GM03348 (cell line): ENCODE measurements at places on chromosomes 2 and 18.
A peak's percentile ranks its signal among the peaks of the same experiment; 100 is the strongest.

GRCh38 chr2:232563580-232563979, 13.1 kb downstream of the EIF4E2 start:
- DNase-seq = peak; percentile 32

- no peak for DNase-seq
Observed at GRCh38 chr2:64828261-64828660, 160.9 kb upstream of the SLC1A4 start.

- no peak for DNase-seq
Observed at GRCh38 chr2:168336786-168337388, 89.5 kb upstream of the STK39 start.

DNA sequence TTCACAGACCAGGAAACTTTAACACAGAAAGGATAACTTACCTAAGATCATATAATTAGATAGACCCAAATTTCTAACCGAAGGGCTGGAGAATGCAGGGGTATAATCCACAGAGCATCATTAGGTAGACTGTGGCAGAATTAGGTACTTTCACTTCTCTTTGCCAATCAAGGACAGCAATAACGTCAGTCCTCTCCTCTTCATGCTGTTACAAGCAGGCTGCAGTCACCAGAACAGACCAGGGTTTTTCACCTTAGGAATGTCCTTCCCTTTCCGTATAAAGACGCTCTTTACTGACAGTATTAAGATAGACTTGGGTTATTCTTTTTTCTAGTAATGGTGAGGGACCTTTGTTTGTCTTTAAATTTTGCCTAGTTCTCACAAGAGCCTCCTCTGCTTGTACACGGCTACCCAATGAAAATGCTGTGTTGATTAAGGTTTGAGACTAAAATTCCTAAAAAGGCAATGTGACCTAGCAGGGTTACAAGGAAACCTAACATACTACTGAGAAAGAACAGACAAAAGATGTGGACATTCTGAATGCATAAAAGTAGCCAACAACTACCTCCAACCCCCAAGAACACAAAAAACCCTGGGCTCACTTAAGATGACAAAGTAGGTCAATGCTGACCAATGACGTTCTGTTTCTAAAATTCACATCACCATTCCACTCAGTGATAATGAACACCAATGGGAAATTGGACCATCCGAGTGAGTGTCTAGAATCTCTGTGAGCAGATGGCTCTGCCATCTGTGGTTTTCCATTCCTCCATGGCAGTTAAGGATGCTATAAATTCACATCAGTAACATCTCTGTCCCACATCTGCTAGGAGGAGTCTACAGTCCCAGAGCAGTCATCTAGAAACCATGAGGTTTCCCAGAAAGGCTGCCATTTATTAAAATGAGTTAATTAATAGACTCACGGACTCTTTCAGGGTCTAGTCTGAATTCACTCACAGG, 2.1 kb downstream of the PDIA6 start:
- DNase-seq = peak; percentile 31

DNA sequence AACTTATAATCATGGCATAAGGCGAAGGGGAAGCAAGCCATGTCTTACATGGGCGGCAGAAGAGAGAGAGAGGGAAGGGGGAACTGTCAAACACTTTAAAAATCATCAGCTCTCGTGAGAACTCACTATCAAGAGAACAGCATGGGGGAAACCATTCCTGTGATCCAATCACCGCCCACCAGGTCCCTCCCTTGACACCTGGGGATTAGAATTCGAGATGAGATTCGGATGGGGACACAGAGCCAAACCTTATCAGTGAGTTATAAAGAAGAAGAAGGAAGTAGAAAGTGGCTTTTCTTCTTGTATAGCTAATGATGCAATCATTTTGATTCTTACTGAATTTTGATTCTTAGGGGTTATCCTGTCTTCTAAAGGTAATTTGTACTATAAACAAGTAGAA, 51.4 kb downstream of the SMCHD1 start:
- DNase-seq = no peak

GRCh38 chr2:42880738-42881690, 88.6 kb upstream of the HAAO start:
- no peak for DNase-seq

- DNase-seq = peak; percentile 27
Observed at GRCh38 chr2:183063083-183063482, 15.5 kb upstream of the DUSP19 start.

GRCh38 chr2:170492010-170492409, 223.1 kb upstream of the SP5 start:
- DNase-seq = no peak

DNA sequence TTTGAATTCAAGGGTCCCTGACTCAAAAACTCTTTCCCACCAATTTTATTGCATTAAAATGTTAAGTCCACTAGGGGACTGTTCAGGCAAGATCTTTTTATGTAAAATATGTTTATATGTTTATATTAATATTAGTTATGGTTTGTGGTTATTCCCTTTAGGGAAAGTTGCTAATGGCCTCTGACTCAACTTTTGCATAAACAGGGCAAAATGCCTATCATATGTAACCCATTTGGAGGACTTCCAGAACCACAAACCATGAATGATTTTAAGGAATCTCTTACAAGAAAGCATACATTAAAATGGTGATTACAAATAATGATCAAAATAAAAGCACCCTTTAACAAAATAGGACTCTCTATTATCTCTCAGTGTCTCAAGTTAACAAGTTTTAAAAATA, 1484.5 kb upstream of the ZEB2 start:
- DNase-seq = no peak

DNA sequence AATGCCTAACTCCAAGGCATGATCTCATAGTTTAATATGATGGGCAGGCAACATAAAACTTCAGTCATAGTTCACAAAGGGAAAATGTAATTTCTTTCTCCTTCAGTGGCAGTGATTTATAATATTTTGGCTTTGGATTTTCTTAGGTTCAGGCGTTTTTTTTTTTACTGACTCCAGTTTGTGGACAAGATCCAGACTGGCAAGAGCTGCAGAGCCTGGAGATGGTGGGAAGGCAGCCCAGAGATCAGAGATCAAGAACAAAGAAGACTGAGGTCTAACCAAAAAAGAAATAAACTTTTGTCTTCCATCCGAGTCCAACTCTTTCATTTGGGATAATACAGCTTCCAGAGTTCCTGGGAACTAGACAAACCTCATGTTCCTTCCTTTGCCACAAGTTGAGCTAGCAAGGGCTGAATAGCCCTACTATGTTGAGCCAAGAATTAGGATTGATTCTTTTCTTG, 215.3 kb upstream of the SETBP1 start:
- no peak for DNase-seq

DNA sequence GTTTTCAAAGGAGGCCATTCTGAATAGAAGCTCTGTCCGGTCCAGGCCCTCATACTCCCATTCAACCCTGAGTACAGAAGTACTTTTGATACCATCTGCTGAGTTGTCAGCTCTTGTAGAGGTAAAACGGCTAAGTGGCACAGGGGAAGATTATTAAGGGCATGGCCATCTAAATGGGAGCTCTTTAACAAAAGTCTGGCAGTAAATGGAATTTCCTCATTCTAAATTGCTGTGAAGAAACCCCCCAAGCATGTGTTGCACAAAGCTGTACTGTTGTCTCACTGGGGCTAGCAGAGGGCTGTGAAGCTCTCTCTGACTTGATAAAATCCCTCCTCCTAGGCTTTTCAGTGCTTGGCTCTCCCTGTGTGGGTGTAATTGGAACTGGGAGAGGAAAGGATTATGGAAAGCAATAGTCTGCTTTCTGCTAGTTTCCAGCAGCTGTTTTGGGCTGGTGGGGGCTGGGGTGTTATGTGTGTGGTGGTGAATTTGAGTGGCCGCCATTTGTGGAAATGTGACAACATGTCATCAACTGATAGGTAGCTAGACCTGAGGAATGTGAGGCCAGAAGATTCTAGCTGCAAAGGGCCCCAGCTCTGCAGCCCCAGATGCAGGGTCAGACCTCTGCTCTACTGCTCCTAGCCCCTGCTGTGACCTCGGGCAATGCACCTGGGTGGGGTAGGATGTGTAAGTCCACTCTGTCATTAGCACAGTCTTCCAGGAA, 65.1 kb downstream of the MAP4K4 start:
- DNase-seq = no peak
